ENCODE measurements at places on chromosomes 3 and 15. TPM values are rescaled to one million over a fixed set of nuclear protein-coding genes. Genes with fewer than 3 reads are reported as not detected.

STAB1 gene
- 0.39 TPM for total RNA-seq

GRCh38 chr15:66771351-66771650, 69.3 kb downstream of the SMAD6 start:
- DNase-seq = no peak

DNA sequence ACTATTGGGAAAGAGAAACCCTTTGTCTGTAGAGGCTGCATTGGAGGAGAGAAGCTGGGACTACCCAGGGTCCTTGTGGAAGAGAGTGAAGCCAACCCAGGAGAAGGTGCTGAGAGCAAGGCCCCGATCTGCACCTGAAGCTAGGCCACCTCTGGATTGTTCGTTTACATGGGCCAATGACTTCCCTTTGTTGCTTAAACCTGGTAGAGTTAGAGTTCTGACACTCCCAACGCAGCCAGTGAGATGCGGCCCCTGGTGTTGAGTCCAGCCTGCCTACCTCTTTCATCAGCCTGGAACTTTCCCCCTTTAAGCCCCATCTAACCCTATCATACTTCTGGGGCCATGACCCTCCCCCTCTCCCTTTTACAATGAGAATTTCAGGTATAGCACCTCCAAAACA, 30.8 kb downstream of the CCDC13 start:
- no peak for DNase-seq

- DNase-seq = no peak
These were observed 22.9 kb downstream of the B3GNT5 start for GRCh38 chr3:183275937-183276336.

DNA sequence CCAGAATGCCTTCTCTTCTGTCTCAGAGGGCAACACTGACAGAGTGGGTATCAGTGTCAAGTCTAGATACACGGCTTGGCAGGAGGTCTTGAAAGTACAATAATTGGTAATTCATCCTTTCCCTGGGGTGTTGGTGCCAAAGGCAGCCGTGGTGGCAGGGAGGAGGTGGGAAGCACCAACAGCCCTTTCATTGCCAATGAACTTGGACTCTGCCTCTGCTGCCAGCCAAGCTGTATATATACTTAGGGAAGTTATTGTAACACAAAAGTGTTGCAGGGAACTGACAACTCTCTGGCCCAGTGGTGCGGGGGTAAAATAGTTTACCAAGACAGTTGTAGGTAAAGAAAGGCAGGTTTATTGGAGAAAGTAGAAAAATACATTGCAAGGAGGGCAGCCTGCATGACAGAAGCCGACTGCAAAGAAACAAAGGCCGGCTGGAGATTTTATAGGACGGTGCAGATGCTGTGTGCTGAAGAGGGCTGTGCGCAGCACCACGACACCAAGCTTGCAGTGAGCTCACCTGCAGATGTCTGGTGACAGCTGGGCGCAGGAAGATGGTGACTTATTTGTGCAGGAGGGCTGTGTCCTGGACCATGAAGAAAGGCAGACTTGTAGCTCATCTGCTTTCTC, 4.0 kb upstream of the FAM3D start:
- no peak for DNase-seq

DNA sequence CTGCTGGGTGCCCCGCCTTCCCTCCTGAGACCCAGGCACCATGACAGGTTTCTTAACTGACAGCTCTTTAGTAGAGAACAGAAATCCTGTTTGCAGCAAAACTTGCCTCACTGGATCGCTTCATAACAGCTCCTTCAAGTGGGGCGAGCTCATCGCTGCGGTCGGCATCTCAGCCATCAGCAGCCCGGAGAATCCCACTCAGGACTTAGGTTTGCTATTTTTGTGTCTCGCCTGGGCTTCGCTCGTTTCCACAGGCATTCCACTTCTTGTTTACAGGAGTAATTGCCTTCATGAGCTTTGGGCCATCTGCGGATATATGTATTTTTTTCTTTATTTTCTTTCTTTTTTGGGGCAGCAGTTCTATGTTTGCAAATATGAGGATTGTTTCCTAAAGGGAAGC, 15.7 kb downstream of the KLF13 start:
- DNase-seq = no peak

GRCh38 chr3:4472312-4472711, 5.2 kb upstream of the SUMF1 start:
- DNase-seq = no peak

REC114 gene
- total RNA-seq = not detected

USF3 gene
- 18.2 TPM for total RNA-seq

- DNase-seq = no peak
These were observed at the start of gene LRRC15 for GRCh38 chr3:194369522-194370279. Gene LRRC15, minus strand, starts transcription at chr3:194369743. Its CDS starts 8,700 bp downstream, at chr3:194361043.

- DNase-seq = no peak
These were observed 35.6 kb upstream of the MUC13 start for GRCh38 chr3:124969963-124970722.

DNA sequence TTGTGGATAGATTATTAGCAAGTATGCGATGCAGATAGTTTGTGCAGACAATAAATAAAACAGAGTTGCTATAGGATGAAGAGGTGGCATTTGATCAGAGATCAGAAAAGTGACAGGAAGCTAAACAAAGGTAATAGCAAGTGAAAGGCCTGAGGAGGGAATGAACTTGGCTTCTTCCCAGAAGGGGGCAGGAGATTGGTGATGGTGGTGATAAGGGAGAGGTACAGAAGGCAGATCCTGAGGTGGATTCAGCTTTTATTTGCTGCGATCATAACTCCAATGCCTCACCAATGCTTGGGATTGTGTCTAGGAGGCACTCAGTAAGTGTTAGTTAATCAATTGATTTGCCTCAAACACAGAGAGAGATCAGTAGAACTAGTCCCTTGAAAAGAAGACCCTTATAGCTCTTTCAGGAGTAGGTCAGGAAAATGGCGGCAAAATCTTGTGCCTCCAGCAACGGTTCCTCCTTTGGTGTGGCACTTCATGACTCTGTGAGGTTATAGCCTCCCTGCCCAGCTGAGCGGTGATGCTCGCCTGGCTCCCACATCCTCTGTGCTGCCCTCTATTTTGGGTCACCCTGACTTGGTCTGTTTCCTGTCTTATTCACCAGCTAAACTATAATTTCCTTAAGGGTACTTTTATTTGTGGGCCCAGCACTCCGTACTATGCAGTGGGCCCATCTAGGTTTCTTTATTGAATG, 37.5 kb downstream of the TGFBR2 start:
- DNase-seq = no peak

- no peak for DNase-seq
These were observed 922.2 kb downstream of the TBL1XR1 start for GRCh38 chr3:176275113-176275512.

- DNase-seq = no peak
These were observed 341.4 kb downstream of the NAALADL2 start for GRCh38 chr3:175200391-175201095.

DNA sequence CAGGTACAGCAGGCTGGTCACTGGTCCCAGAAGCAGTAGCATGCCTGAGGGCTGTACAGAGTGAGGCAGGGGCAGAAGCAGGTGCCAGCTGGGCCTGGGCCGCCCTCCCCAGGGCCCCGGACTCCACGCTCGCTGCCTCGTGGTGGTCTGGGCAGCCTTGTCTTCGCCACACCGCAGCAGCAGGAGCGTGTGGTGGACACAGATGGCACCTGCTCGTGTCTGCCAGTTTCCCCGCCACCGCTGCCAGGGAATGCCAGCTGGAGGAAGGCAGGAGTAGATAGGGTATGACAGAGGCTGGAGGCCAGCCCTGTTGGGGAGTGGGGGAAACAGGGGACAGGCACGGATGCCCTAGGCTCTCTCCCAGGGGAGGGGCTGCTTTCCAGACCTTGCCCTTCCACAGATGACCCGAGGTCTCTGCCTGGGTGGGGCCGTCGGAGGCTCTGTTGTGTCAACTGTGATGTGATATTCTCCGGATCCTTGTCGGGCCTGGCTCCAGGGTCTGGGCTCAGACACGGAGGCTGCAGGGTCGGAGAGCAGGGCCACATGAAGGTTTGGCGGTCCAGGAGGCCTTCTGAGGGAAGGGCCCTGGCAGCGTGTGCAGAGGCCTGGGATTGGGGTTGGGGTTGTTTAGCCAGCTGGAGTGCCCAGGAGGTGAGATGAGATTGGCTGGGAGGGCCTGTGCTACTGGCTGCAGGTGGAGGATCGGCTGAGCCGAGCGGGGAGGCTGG, 33.6 kb downstream of the GOLGA6L10 start:
- DNase-seq = no peak

GRCh38 chr15:41881920-41882688, 11.7 kb downstream of the SPTBN5 start:
- no peak for DNase-seq

FBXW12 gene
- total RNA-seq = not detected

DNA sequence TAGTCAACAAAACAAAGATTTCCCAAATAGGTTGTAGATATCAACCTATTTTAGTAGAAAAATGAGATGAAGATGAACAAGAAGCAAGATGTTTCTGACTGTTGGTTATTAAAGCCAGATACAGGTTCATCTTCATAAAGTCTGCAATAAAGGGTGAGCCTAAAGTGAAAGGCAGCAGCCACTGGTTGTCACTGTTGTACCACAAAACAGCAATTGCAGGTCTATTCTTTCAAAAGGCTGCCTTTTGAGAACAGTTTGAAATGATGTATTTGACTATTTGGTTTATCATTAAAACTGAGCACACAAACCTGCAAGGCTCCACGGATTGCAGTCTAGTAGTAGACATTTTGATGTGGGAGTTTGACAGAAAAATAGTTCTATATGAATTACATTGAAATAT, 543.4 kb downstream of the GBE1 start:
- DNase-seq = no peak

LCTL gene
- not detected for total RNA-seq

LDHAL6B gene
- total RNA-seq = not detected

ADPRH gene
- 7.8 TPM for total RNA-seq

GPR62 gene
- not detected for total RNA-seq

GRCh38 chr3:156382458-156383346, 172.2 kb downstream of the SSR3 start:
- DNase-seq = peak; percentile 17

GRCh38 chr15:33623010-33623409, 312.2 kb downstream of the RYR3 start:
- DNase-seq = no peak

TRIM71 gene
- total RNA-seq = 0.18 TPM

UNC13C gene
- not detected for total RNA-seq

DNA sequence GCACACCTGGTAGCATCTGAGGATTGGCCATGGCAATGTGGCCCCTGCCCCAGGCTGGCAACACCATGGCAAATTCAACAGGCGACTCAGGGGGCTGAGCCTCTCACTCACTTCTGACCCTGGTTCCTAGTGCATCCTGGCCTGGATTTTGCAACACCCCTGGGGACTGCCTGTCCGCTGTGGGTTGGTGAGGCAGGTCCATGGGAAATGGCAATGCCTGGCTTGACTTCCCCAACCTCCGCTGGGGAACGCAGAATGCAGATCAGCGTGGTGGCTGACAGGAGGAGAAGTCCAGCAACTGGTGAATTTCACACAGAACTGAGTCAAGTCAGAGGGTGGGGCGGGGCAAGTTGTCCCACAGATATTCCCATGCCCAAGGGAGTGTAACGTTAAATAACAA, 3.9 kb upstream of the PSTPIP1 start:
- no peak for DNase-seq
